HFF-Myc (cell line): ENCODE measurements at places on chromosomes 5 and 9.
A peak's percentile ranks its signal among the peaks of the same experiment; 100 is the strongest.

- no peak for DNase-seq
Measured at GRCh38 chr5:124865603-124866354, 119.3 kb upstream of the ZNF608 start.

GRCh38 chr9:81844131-81844567 is 84.1 kb upstream of the SPATA31D4 start:
- no peak for DNase-seq

GRCh38 chr9:131546336-131547084 is 1.2 kb downstream of the PRRT1B start:
- DNase-seq = no peak

- DNase-seq = no peak
Measured at GRCh38 chr5:1003296-1003937, 5.2 kb upstream of the NKD2 start.

DNA sequence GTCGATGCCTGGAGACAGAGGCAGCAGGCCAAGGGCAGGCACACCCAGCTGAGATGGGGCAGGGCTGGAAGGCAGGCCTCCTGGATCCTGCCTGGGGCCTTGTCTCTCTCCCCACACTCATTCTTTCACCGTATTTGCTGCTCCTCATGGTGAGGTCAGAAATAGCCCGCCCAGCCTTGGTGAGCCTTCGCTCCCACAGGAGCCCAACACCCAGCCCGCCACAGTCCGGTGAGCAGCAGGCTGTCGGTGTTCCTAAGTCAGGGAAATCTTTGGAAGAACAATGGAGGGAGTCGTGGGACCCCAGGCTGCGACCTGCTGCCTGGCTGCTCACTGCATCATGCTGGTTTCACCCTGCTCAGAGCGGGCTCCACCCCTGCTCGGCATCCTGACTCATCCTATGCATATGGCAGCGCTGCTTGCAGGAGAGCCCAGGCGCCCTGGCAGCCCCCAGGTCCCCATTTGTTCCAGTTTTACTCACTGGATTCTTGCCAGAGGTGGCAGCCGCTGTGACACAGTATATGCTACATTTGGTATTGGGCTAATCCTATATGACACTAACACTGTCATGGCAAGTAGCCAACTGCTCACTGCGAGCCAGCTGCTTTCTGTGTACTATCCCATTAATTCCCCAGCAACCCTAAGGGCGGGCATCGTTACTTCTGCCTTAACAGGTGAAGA is 53.2 kb upstream of the NCS1 start:
- DNase-seq = no peak

GRCh38 chr9:8872802-8873201 is 1073.2 kb upstream of the DMAC1 start:
- no peak for DNase-seq

GRCh38 chr5:180334751-180335613 is 18.2 kb downstream of the GFPT2 start:
- DNase-seq = no peak

GRCh38 chr5:126499853-126500342 is 76.7 kb downstream of the GRAMD2B start:
- peak; percentile 27 for DNase-seq

- DNase-seq = no peak
Measured at GRCh38 chr5:78720997-78721396, 72.4 kb upstream of the LHFPL2 start.

- no peak for DNase-seq
Measured at GRCh38 chr9:37899041-37899440, 4.9 kb downstream of the SLC25A51 start.

- no peak for DNase-seq
Measured at GRCh38 chr5:163460562-163461171, at the start of gene HMMR. TSS of gene HMMR (plus strand) at chr5:163460632. CDS start at chr5:163460693, 61 bp downstream.

- no peak for DNase-seq
Measured at GRCh38 chr9:4508907-4509589, 18.8 kb downstream of the SLC1A1 start.

DNA sequence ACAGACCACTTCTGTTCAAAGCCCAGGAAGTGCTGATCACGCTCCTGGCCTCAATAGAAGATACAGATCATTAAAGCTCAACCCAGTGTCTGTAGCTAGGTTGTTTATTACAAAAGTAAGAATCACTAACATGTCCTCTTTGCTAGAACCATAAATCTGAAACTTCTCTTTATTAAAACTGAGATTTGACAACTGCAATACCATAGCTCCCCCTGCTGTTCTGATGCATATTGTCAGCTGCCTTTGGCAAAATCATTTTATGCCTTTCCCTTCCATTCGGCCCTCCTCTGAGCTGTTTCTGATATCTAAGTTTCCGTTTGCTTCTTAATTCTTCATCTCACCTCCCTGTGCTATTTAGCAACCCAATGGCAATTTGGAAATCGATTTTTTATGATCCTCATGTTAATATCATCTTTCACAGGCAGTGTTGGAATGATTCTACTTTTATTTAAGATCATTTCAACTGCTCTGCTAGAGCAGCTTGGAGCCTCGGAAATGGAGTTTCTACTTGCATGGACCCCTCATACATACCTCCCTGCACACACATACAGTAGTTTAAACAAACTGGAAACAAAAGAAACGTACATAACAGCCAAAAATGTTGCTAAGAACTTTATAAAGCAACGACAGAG is 998.8 kb downstream of the MAT2B start:
- DNase-seq = peak; percentile 20

GRCh38 chr5:15995341-15996052 is 184.1 kb downstream of the MARCHF11 start:
- peak; percentile 36 for DNase-seq

- DNase-seq = no peak
Measured at GRCh38 chr5:61327760-61328753, 4.0 kb upstream of the ZSWIM6 start.

GRCh38 chr5:53357439-53357838 is 123.0 kb upstream of the FST start:
- DNase-seq = no peak

DNA sequence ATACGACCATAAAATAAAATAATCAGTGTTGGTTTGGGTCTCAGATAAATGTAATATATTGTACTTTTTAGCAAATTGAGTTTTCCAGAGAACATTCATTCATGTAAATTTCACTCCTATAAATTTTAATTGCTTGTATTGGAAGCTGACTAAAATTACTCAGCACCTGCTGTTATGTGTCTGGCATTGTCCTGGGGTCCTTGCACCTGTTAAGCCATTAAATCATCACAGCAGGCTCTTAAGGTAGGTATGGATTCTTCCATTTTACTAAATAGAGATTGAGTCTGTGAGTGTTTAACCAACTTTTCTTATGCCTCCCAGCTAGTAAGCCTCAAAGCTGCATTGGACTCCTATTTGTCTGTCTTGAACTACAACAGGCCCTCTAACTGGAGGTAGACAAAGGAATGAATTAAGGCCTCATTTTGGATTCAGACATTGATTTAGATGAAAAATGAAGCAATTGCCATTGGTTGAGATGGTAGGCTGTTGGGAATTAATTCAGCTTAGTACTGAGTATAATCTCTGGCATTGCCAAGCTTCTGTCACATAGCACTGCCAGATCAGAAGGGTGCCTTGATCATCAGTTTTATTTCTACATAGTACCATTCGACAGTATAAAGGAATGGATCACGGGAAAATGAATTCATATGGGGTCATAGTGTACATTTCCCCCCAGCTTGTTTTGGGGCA is 78.9 kb downstream of the PARP8 start:
- no peak for DNase-seq
